H54 (cell line): ENCODE measurements at places on chromosomes 16 and 17.

DNA sequence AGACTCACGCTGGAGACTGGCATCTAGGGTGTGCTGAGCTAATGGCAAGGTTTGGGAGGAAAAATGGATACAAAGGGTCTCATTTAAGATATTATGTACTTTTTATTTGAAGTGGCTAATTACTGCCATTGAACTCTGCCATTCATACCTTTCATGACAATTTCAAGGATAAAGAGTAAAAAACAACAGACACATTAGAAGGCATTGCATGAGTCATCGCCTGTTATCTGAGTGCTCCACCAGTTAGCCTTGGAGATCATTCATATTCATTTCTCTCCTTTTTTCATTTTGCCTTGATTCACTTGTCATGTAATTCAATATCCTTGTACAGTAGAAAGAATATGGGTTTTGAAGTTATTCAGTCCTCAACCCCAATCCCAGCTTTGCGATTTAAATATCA lies 109.5 kb downstream of the CDH8 start:
- DNase-seq: no peak

GRCh38 chr16:49466529-49466831 lies 92.9 kb downstream of the C16orf78 start:
- no peak for DNase-seq

- no peak for DNase-seq
Observed at GRCh38 chr17:28871056-28871579, 16.3 kb downstream of the ERAL1 start.

DNA sequence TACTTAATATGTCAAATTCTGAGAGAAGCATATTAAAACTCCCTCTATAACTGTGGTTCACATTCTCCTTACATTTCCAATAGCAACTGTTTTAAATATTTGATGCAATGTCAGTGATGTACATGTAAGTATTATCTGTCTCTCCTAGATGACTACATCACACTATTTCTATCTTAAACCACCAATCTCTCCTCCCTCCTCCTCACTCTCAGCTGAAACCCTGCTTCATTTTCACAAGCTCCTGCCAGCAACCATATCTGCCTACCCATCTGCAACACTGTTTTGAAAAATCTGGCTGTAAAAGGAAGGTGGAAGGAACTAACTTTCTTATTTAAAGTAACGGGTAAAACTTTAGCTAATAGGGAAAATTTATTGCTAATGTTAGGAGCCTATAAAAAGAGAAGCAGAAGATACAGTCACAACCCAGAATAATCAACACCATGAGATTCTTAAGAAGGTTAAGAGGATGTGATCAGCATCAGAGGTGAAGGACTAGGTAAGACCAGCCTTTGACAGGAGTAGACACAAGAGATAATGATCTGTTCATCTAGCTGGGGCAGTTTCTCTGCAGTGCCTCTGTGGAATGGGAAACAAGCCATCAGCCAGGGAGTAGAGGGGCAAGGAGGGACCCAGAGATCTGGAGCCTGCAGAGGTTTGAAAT lies 31.0 kb downstream of the MYH10 start:
- no peak for DNase-seq

DNA sequence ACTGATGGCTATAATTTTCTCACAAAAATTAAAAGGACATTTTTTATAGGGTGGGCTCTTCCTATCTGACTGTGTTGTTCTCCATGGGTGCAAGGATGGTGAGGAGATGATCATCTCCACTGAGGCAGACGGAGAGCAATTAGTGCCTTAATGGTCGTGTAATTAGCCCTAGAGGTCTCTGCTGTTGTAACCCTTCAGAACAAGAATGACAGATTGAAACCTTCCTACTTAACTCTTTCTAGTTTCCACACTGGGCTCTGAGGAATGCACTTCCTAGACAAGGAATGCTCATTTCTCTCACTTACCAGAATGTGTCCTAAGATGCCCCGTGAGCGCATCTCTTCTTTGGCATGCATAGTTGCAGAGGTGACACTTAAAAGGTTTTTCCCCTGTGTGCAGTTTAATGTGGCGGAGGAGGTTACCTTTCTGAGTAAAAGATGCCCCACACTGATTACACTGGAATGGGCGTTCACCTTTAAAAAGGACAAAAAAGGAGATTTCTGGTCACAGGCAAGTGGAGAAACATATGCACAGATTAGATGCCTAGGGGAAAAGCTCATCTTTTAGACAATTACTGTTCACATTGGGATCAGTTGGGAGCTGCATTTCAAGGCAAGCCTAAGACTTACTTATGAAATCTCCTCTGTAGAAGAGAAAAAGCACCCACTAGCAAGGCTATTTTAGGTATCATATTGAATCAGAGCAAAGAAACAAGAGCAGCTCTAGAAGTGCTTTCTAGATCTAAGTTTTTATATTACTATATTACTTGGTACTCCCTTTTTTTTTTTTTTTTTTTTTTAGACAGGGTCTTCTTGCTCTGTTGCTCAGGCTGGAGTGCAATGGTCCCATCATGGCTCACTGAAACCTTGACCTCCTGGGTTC lies 53.6 kb downstream of the GRB7 start:
- no peak for DNase-seq

DNA sequence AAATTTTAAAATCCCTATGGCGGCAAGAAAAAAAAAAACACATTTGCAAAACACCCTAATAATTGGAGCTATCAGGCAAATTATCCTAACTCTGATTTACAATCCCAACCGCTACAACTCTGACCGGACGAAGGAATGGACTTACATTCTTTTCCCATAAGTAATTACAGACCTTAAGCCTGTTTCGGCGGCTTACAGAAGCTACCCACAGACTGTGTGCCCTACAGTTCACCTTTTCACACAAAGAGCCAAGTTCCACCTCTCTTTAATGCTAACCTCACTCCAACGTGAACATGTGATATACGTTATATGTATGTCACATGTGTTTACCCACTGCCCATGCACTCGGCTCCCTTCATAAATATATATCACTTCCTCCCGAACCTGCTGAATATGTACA lies 8.7 kb upstream of the MEAK7 start:
- DNase-seq: peak; percentile 49

DNA sequence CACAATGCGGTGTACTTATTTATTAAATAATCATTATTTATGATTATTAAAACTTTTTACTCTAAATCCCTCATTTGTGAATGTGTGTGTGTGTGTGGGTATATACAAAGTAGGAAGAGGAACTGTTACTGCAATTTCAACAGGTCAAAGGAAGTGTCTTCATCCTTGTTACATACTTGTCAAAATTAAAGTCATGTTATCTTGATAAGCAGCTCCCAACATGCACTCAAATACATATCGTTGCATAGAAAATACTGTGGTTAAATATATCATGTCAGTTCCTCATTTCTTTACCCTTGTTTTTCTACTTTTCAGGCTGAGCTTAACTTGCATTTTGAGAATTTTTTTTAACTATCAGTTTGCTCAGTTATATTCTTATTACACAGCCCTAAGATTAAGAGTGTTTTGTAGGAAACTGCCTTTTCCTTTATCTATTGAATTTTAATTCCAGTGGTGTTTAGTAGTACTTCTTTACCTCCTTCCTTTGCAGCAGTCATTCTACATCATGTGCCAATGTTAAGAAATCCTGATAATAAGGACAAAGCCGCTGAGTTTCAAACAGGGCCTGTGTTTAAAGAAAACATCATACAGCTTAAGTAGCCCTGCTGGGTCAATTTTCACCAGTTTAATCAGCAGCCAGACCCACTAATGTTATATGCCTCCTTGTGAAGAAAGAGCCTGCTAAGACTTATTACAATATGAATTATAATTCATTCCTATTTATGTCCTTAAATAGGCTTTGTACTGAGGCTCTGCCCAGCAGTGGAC lies 7.2 kb downstream of the EFCAB5 start:
- DNase-seq: no peak

GRCh38 chr17:32880671-32881453 lies 3.9 kb upstream of the MYO1D start:
- DNase-seq: no peak

GRCh38 chr16:83849421-83849820 lies 41.6 kb downstream of the HSBP1 start:
- no peak for DNase-seq

DNA sequence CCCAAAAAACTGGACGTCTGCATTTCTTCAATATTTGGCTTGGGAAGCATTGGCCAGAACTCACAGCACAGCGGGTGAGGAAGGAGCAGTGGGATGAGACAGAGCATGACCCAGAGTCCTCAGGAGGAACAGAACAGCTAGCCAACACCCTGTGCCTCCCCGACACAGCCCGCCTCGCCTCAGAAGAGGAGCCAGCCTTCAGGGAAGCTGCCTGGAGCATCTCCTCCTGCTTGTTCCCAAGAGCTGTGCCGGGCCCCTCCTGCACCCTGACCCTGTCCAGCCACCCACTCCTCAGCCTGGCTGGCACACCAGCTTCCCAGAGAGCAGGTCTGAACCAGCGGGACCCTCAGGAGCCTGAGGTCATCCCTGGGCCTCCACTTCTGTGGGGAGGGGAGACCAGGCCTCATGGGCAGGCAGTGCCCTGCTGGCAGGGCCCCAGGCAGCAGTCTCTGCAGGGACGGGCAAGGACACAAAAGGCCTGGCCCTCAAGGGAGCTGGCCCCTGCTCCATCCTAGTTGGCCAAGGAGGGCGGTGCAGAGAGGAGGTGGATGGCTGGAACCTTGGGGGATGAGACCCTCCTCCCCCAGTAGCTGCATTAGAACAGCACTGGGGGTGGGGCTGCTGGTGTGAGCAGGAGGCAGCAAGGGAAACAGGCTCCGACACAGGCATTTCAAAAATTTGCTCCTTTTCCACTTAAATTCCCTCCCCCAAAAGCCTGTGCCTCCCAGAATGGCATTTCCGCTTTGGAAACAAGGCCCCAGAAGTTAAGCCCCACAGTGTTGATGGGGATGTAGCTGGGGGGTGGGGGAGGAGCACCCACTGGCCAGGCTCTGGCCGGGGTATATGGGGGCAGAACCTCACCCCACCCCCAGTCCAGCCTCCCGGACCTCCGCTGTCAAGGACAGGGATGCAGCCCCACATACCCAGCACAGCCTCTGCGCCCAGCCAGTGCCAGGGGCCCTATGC lies 1.8 kb upstream of the BCAR1 start:
- no peak for DNase-seq

- no peak for DNase-seq
Observed at GRCh38 chr17:81317961-81318605, 23.0 kb upstream of the SLC38A10 start.

DNA sequence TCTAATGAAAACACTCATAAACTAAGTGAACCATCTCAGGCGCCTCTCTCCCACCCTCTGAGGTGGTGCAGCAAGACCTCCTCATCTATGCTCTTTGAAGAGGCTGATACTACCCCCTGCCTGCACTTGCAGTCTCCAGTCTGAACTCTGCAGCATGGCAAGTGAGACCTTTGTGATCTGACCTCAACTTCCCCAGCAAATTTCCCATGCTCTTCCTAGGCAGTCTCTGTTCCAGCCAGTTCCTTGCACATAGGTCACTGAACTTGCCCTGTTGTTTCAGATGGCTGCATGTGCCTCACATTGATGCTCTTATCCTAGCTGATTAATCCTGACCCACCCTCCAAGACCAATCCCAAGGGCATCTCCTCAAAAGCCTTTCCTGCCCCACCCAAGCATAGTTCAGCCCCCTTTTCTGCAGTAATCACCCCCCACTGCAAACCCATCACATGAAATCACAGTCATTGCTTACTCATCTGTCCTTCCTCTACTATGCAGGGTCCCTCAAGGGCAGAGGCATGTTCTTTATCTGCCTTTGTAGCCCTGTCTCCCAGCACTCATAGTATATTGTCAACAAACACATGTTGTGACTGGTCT lies 42.0 kb downstream of the TBX21 start:
- no peak for DNase-seq

GRCh38 chr17:73639932-73640331 lies 4.3 kb downstream of the SDK2 start:
- DNase-seq: no peak

- DNase-seq: no peak
Observed at GRCh38 chr17:14593956-14594355, 293.1 kb downstream of the HS3ST3B1 start.

DNA sequence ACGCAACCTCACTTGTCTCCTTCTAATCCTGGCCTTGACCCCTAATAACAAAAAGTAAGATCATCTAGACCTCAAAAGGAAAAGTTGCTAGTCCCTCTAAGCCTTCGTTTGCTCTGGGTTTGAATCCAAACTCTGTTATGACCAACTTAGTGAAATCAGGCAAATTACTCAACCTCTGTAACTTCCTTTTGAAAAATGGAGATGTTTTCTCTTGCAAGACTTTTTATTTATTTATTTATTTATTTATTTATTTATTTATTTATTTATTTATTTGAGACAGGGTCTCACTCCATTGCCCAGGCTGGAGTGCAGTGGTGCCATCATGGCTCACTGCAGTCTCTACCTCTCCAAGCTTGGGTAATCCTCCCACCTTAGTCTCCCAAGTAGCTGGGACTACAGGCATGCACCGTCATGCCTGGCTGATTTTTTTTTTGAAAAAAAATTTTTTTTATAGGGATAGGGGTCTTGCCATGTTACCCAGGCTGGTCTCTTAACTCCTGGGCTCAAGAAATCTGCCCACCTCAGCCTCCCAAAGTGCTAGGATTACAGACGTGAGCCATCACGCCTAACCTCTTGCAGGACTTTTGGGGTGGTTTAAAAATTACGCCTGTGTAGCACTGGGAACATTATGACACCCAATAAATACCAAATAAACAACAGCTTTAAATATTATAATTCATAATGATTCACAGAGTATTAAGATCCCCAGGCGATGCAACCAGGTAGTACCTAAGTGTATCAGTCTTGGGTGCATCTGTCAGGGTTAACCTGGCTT lies 63.4 kb downstream of the PITPNC1 start:
- DNase-seq: no peak

GRCh38 chr17:50585346-50585745 lies 24.8 kb downstream of the CACNA1G start:
- no peak for DNase-seq

DNA sequence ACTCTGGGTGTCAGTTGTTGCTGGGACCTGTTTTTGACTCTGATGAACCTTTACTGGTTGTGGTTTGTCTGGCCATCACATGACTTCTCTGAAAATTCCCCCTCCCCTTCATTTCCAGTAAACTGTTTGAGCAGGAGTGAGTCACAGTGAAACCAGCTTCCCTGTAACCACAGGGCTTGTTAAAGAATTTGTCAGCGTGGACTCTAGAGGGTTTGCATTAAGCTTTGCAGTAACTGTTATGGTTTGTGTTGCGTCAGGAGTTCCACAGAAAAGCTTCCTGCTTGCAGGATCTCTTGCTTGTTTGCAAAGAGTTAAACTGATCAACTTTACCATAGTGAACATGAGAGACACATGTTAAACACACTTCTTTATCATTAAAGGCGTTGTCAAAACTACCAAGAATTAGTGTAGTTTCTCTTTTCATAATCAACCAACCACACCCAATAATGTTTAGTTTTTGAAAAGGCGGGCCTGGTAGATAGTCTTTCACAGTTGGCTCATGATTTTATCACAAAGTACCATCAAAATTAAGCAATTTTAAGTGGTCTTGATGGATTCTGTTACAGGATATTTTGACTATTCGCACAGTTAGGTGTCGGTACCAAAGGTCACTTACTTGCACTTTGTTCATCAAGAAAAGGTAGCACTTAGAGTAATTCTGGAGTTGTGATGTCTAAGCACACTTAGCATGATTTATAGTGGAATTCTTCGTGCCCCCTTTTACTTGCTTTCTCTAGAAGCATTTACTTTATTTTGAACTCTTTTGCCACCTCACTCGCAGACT lies 79.3 kb downstream of the VMP1 start:
- DNase-seq: peak; percentile 40
